Breast epithelium (tissue), 4 donors: ENCODE measurements at places on chromosomes 12 and 14.

- DNase-seq = no peak
Observed at GRCh38 chr12:58965568-58965967, 45.3 kb upstream of the LRIG3 start.

- no peak for DNase-seq
Observed at GRCh38 chr12:130636370-130636769, 79.7 kb downstream of the RIMBP2 start.

- DNase-seq = no peak
Observed at GRCh38 chr12:51714666-51715065, 123.6 kb downstream of the SCN8A start.

GRCh38 chr12:81863406-81863805 lies 104.3 kb upstream of the PPFIA2 start:
- no peak for DNase-seq

- no peak for DNase-seq
Observed at GRCh38 chr12:129332286-129332685, 479.0 kb downstream of the GLT1D1 start.

DNA sequence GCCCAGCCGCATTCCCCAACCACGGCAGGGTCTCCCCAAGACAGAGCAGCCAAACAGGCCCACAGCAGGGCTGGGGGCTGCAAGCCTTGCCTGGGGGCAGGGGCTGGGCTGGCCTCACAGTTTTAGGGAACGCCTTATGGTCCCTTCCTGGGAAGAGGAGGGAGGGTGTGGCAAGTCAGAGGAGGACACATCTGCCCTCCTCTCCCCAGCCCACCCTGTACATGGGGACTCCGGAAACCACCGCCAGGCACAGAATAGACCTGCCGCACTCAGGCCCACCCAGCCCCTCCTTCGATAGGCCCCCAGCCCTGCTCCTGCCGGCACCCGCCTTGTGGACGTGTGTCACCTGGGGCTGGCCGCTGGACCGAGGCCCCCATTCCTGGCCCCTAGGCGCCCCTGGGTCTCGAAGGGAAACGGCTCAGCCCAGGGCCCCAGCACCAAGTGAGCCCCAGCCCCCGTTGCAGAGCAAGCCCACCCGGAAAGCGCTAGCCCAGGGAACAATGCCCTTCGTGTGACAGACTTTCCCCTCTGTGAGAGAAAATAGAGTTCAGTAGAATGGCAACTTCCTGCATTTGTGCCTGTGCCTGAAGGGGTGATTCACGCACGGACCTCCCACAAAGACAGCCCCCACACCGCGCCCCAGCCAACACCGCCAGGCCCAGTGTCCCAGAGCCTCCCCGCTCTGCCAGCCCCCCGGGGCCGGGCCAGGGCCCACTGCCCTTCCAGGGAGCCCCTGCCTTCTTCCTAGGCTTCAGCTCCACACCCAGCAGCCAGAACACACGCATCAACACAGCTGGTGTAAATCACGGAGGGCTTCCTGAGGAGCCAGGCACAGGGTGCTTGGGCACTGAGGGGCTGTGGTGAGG lies 12.0 kb upstream of the NUDT14 start:
- no peak for DNase-seq

DNA sequence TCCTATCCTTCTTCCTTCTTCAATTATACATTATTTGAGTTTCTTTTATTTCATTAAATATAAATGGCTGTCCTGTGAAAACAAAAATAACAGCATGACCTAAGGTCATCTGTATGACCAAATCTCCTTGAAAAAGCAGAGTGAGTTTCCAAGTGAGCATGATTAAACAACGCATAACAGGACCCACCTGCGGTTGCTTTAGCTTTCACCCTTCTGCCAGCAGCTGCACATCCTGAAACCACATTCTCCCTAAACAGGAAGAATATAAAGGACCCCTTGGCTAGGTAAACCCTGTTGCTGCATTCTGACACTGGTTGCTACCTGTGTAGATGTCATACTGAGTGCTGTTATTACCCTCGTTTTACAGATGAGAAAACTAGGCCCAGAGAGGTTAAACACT lies 42.8 kb upstream of the CPM start:
- DNase-seq = no peak

DNA sequence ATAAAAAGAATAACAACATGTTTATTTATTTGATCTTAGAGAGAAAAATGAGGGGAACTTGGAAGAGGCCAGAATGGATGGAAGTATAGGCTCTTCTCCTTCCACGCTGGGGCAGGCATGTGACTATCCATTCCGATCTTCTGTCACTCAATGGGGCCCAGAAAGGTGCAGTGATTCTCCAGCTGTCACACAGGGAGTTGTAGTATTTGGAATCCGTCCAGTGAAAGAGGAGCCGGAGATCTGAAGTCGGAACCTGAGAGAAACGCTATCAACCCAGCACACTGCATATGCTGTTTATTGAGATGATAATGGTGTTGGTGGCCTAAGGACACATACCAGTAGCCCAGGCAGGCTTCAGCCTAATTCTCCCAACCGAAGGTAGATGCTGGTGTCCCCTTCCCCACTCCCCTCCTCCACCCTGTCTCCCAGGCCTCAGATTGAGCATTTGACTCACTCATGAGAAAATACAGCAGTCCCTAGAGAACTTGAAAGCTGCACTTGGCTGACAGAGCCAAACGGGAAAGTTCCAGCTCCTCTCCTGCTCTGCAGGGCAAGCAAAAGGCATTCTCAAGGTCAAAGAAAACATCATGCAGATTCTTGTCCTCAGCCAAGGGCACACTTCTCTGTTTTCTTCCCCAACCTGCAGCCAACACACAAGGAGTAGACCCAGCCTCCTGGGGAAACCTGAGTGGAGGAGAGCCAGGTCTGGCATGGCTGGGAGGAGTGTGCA lies 100.4 kb downstream of the IRF2BPL start:
- no peak for DNase-seq

GRCh38 chr12:10362828-10363657 lies 26.8 kb downstream of the KLRK1 start:
- DNase-seq = no peak

DNA sequence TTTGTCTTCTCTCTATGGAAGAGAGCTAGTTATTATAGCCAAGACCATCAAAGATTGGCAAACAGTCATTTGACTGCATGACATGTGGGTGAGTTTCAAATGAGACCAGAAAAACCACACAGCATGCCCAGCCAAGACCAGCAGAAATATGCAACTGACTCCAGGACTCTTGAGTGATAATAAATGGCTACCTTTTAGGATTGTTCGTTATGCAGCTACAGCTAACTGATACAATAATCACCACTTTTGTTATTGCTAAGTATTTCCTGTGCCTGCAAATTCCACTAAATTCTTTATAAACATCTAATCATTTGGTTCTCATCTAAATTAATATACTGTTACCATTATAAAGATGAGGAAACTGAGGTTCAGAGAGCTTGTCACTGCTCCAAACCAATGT lies 528.4 kb upstream of the TBX3 start:
- no peak for DNase-seq

- DNase-seq = no peak
Observed at GRCh38 chr12:55695349-55695748, 12.4 kb downstream of the ITGA7 start.

GRCh38 chr12:26732005-26732908 lies 100.7 kb downstream of the ITPR2 start:
- no peak for DNase-seq

DNA sequence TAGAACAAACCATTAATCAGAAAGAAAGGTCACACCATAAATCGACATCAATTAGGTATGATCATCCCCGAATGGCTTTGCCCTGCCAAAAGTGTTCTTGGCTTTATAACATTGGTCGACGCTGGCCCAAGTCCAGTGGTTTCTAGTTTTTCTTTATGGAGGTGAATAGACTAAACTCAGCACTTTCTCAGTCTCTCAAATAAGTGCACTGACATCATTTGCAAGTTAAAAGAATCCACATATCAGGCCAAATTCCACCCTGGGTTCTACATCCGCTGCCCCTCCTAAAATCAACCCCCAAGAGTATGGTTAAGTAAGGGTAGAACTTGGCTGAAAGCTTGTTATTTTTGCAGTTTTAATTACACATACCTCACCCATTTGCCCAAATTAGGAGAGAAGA lies 314.3 kb downstream of the C12orf75 start:
- no peak for DNase-seq

- no peak for DNase-seq
Observed at GRCh38 chr12:128857133-128857763, 4.0 kb downstream of the GLT1D1 start.

- no peak for DNase-seq
Observed at GRCh38 chr14:92521058-92521415, 7.5 kb downstream of the RIN3 start.

GRCh38 chr12:131120831-131121271 lies 167.1 kb downstream of the ADGRD1 start:
- DNase-seq = no peak

- no peak for DNase-seq
Observed at GRCh38 chr12:4091016-4091743, 182.4 kb upstream of the CCND2 start.

DNA sequence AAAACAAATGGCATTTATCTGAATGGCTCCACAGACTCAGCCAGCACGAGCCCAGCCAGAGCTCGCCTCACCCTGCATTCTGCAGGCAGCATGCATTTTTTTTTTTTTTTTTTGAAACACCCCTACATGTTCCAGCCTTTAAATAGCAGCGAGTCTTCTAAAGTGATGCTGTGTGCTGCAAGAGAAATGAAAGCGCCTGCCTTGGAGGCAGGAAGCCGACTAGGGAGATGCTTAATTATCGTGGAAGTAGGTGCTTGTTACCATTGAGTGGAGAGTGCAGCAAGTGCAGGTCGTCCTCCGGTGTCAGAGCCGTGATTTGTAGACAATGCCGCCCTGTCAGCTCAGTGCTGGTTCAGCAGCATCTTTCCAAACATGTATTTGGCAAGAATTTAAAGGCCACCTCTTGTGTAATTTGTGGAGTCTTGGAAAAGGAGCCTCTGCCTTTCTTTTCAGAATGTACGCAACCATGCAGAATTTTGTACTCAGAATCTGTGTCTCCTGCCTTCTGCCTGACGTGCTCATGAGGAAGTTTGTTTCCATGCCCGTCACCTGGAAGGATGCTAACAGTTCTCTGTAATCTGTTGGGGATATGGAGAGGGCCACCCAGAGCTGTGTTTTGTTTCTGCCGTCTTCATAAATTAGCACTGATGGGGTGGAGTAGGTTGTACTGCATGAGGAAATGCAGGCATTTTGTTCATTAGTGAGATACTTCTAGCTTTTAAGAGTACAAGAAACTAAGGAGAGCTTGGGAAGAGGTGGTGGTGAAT lies 345.9 kb upstream of the RGS6 start:
- DNase-seq = no peak

DNA sequence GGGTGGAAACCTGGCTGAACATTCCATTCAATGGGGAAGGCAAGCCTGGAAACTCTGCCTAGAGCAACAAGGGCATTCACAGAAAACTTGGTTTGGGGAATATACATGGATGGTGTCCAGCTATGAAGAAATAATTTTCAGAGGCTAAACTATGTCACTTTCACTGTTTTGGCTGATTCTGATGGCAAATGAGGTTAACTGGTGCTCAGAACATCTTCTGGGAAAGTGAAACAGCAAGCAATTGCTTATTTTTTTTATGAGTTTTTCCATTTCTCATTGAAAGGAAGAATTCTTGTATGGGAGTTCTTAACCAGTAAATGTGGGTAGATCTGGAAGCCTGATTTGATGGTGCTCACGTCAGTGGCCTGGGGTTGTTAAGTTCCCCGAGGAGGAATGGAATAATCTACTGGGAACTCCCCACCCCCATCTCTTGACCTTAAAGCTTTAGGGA lies 132.8 kb upstream of the BTG1 start:
- DNase-seq = no peak

DNA sequence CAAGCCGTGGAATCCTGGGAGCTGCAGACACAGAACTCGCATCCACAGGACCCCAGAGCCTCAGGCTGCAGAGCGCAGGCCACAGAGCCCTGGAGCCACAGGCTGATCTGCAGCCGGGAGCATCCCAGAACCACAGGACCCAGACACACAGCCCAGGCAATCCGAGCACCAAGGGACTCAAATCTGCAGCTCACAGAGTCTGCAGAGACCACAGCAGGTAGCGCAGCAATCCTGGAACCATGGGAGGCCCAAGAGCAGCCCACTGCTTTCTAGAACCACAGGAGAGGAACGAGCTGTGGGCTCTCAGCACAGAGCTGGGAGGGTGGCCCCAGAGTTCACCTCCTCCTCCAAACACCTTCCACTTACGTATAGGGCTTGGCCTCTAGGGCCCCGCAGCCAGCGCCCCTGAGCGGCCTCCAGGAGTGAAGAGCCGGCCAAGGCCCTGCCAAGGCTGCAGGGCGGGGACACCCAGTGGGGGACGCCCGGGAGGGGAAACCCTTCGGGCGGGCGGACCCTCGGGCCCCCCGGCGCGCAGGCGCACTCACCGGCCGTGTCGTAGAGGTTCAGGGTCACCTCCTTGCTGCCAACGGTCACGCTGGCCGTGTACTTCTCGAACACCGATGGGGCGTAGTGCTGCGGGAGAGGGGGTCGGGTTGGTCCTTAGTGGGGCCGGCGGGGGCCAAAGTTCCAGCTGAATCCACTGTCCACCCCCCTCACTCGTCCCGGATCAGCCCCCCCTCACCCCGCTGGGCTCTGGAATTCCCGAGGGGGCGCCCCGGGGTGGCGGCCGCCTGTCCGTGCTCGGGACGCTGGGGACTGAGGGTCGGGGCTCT lies 665 bp downstream of the RHOF start:
- no peak for DNase-seq

DNA sequence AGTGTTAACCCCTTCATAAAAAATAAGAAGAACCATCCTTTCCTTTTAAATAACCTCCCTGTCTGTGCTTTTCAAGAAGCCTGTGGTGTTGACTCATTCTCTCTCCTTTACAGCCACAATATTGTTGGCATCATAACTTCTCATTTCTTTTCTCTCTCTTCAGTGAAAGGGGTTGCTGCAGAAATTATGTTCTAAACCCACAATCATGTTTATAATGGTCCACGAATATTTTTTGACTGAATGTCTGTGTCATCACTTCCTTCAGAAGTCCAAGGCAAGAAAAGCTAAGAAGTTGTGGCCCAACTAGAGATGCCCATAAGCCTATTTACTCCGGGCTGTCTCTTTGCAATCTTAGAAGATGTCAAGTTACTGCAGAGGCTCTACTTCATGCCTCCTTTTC lies 488.3 kb downstream of the APAF1 start:
- no peak for DNase-seq

- DNase-seq = no peak
Observed at GRCh38 chr14:54669721-54670561, 103.0 kb downstream of the SAMD4A start.
